ENCODE measurements at places on chromosomes 6 and 20. TPM values are rescaled to one million over a fixed set of nuclear protein-coding genes. Genes with fewer than 3 reads are reported as not detected.

The HLA-DPA1 gene
- total RNA-seq = 0.10 TPM

The ELOVL2 gene
- 9.1 TPM for total RNA-seq

The LRRC73 gene
- 1.3 TPM for total RNA-seq

The SULF2 gene
- total RNA-seq = 25.4 TPM

The PRRT1 gene
- total RNA-seq = 0.95 TPM

The PLN gene
- not detected for total RNA-seq

The TUBB1 gene
- not detected for total RNA-seq

The MICB gene
- 8.6 TPM for total RNA-seq

The MDFI gene
- total RNA-seq = 0.81 TPM

The WTAP gene
- 79.1 TPM for total RNA-seq

The GNAS-AS1 gene
- not detected for total RNA-seq

The ARMC2 gene
- total RNA-seq = 3.0 TPM

The HBS1L gene
- total RNA-seq = 27.7 TPM

The OR12D3 gene
- total RNA-seq = not detected

The IL17F gene
- total RNA-seq = not detected
